ENCODE measurements at places on chromosomes 7 and 10.

GRCh38 chr7:132804849-132805485 lies 228.7 kb upstream of the PLXNA4 start:
- DNase-seq = no peak

GRCh38 chr7:85095806-85096205 lies 91.0 kb downstream of the SEMA3D start:
- DNase-seq = no peak

DNA sequence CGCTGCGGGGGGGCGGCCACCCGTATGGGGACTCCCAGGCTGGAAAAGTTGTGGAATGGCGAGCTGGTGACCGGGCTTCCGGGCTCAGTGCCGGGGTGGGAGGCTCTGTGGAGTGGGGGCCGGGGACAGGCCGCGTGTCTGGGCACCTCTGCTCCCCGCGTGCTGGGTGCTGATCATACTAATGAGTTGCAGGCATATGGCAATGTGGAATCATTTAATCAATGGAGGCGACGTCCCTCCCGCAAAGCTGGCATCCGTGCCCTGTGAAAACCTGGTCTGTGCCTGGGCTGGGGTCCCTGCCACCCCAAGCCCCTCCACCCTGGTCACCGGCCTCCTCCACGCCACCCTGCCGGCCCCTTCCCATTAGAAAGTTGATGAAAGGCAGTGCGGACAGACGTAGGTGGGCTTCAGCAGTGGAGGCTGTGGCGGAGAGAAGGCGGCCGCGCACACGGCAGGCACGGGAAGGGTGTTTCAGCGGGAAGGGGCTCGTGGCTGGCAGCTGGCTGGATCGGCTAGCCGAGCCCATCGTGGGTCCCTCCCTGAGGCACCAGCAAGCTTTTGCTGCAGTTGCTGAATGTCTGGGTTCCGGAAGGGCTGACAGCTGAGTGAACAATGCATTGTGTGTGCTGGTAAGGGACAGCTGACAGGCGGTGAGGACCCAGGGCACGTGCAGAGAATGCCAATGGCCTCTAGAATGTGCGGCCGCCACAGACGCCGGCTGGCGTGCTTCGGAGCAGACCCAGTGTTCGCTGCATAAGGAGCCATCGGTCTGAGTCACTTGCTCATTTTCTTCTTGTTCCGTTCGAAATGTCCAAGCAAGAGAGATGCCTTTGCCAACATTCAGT lies 1.5 kb downstream of the ADGRA1 start:
- no peak for DNase-seq

DNA sequence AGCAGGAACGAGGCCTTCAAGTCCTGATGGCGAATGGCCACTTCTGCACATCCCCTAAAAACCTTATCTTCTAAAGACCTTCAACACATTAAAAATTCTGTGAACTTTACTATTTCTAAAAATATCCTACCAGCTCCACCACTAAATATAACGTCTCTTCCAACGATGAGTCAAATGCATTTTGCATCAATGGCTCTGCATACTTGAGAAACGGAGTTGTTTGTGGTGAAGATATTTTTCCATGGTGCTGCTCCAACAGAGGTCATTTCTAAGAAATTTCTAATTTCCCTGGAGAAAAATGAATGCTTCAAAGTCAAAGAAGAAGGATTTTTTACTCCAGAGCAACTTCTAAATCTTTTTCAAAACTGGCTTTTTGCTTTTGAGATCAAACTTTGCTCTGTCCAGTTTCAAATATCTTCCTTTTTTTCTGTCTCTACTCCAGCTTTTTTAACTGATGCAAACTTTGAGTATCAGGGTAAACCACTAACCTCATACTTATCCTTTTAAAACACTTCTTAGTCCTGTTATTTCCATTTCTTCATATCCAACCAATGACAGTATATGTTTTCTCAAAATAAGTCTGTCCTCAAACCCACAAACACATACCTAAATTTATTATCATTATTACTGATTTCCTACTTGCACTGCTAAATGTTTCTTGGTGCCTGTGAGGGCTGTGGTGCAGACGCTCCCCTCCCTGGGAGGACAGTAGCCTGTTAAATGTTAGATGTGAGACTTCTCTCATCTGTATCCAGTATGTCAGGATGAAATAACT lies 258.1 kb downstream of the KLF6 start:
- peak; percentile 88 for DNase-seq

GRCh38 chr7:150466477-150466876 lies 16.0 kb downstream of the GIMAP8 start:
- no peak for DNase-seq

DNA sequence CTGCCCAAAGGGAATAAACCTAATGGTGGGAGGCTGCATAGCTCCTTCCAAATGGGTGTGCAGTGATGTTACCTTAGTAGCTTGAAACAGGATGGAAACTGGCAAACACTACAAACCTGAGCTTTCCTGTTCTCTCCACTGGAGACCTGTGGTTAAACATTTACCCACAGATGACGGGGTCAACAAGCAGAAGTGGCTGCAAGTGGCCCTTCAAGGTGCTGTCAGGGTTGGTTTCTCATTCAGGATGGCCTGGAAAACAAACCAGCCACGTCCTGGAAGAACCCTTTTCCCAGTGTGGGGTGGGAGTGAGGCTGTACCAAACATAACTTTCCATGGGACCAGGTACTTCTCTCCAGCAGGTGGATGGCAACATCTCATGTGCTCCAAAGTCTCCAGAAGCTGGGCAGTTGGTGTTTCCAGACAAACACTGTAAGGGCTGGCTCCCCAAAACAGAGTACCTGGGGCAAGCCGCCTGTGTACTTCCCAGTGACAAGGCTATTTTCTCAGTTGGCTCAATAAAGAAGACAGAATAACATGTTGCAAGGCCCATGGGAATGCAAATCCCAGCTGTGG lies 67.5 kb downstream of the DNAJB9 start:
- no peak for DNase-seq

- no peak for DNase-seq
Observed at GRCh38 chr7:81839708-81840369, 70.0 kb upstream of the HGF start.

- DNase-seq = no peak
Observed at GRCh38 chr7:25886387-25887240, 265.4 kb upstream of the NFE2L3 start.

- no peak for DNase-seq
Observed at GRCh38 chr7:47884675-47885074, 63.6 kb downstream of the PKD1L1 start.

DNA sequence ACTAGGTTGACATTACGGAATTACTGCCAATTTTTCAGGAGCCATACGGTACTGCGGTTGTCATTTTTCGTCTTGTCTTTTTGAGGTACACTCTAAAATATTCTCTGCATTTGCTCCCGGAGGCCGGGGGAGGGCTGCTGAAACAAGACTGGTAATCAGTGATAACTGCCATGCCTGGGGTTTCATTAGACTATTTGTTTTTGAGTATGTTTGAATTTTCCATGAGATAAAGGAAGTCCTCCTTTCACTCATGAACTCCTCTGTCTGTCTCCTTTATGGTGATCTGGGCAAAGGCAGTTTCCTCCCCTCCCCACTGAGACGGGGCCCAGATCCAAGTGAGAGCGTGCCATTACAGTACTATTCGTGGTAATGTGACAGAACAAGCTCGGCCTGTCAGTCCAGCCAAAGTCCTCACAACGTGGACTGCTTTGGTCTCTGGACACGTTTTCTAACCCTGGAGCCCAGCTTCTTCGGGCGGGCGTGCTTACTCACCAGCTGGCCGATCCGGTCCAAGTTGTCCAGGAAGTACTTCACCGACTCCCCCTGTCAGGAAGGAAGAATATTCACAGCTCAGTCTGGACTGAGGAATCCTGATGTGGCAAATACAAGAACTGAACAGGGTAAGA lies 45.1 kb downstream of the AMZ1 start:
- DNase-seq = no peak
